COLO829 (cell line): ENCODE measurements at places on chromosomes 5 and 9.

DNA sequence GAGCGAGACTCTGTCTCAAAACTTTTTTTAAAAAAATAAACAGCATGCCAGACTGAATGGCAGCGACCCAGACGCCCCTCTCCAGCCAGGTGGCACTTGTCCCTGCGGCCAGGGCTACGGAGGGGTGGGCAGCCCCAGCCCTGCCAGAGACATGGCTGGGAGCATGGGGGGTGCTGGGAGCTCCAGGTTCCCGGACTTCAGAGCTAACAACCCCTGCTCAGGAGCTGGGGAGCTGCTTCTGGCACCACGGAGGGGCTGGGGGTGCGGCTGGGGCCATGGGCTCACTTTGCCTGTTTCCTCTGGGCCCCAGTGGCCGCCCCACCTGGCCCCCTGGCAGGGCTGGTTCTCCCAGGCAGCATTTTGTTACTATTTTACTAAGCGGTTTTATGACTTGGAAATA is 49.9 kb downstream of the SLC12A7 start:
- DNase-seq, result no peak

DNA sequence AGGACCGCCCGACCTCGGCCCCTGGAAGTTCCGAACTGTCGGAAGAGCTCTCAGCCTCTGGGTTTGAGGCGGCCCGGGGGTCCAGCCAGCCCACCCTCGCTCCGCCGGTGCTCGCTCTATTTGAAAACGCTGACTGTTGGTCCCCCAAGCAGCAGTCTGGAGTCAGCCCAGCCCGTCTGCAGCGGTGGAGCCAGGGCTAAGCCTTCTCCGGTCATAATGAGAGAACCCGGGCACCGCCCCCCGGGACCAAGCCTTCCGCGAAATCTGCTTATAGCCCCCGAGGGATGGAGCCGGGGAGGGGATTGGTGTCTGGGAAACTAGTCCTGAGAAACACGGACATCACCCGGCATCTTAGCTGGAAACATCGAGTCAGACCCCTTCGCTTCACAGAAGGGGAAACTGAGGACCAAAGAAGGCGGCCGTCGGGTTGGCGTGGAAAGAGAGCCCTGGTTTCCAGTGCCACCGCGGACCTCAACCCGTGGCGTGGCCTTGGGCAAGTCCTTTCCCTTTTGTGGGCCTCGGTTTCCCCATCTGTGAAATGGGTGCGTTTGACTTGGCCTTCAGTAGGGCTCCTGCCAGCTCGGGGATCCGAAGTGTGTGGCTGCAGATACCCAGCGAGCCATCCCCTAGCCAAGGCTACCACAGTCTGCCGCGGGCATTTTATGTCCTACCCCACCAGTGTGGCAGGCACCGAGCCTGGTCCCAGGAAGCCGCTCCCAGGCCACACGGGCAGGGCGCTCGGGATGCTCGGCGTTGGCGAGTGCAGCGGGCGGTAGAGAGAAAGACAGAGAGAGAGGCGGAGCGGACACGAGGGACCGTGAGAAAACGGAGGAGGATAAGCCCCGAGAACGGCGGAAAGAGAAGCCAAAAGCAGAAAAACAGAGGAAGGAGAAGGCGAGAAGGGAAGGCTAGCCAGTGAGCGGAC is 857 bp downstream of the ADAM19 start:
- DNase-seq, result no peak

GRCh38 chr5:2335733-2336515 is 415.6 kb downstream of the IRX2 start:
- DNase-seq, result no peak

GRCh38 chr5:58776559-58776958 is 193.7 kb downstream of the RAB3C start:
- no peak for DNase-seq

DNA sequence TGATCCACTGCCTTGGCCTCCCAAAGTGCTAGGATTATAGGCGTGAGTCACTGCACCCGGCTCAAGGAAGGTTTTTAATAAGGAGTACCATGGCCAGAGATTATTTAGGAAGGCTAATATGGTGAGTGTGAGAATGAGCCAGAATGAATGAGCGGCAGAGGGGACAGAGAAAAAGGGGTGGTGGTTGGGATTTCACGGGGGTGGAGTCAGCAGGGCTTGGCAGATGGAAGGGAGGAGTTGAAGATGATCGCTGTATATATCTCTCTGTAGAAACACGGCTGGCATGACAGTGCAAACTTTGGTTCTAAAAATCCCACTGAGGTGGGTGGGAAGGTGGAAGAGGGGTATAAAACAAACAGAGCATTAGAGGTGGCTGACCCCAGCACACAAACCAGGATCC is 176.7 kb upstream of the TBC1D2 start:
- DNase-seq, result no peak

GRCh38 chr9:95880021-95880690 is 4.7 kb downstream of the ERCC6L2 start:
- no peak for DNase-seq

DNA sequence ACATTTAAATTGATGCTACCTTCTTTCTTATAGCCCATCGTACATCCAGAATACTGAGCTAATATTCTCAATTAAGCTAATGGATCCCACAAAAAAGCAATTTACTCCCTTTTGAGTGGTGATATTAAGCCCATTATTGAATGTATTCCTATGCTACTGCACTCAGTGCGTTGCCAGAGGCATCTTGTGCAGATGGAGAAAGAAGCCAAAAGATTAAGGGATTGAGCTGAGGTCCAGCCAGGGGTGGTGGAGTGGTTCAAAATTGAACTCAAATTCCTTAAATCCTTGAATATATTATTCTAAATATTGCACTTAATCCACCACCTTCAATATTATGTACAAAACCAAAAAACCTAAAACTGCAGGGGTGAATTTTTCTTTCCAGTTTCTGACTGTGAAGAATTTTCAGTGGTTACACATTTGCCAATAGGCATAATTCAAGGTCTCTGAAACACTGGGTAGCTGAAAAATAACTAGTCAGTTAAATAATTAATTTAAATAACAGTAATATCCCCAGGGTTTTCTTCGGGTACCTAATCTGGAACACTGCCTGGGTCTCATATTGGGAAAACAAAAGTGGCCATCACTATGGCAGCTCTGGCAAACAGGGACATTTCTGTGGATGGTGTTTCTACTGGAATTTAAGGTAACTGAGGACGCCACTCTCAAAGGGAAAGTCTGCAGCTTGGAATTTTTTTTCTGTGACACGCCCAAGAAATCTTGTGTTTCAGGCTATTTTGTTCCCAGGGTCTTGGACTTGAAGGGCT is 6.2 kb upstream of the LIFR start:
- no peak for DNase-seq

DNA sequence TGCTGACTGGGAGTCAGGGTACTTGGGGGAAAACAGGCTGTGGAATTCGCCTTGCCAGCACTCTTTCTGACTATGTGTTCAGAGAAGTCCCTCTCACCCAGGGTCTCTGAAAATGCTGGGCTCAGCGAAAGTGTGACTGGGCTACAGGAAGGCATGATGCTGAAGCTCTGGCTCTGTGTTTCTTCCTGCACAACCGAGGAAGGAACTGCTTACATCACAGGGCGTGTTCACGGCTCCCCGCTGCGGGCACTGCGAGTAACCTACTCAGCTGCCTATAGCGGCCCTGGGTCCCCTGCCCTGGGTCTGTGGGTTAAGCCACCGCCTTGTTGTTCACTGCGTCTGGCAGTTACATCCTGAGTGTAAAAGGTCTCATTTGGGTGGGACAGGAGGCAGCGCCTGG is 222.4 kb upstream of the IRX4 start:
- DNase-seq, result no peak

DNA sequence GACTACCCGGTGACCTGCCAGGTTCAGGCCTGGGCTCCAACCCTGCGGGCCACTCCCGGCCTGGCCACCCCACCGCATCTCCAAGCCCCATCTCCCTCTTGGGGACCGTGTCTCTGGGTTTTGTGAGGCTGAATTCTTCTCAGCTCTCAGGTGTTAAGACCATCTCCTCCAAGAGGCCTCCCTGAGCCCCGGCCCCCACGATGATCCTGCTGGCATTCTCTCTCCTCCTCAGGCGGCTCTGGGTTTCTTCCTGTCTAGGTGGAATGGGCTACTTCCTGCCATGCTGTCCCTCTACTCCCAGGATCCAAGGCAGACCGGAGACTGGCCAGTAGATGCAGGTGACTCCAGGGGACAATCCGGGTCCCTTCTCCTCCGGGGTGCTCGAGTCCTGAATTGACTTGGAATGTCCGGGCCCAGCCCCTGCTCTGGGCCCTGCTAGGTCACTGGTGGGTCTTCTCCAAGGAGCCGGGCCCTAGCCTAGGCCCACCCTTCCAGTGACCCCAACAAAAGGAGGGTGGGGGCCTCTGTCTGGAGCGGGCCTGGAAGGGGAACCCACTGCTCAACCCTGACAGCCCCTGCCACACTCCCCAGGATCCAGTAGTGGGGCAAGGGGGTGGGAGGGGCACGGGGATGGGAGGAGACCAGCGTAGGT is 219.8 kb downstream of the C9orf50 start:
- no peak for DNase-seq

- DNase-seq, result no peak
Observed at GRCh38 chr9:90891308-90892040, 89.9 kb downstream of the SYK start.

GRCh38 chr9:98254228-98255060 is 1.0 kb downstream of the TBC1D2 start:
- no peak for DNase-seq

- DNase-seq, result peak; percentile 38
Observed at GRCh38 chr5:163347671-163348070, 89.7 kb upstream of the CCNG1 start.

GRCh38 chr5:173642191-173642816 is 25.9 kb upstream of the BOD1 start:
- DNase-seq, result no peak

GRCh38 chr5:61993295-61993927 is 312.6 kb upstream of the KIF2A start:
- DNase-seq, result no peak

GRCh38 chr5:96671441-96671840 is 9.3 kb downstream of the CAST start:
- DNase-seq, result no peak

- DNase-seq, result no peak
Observed at GRCh38 chr9:5884191-5884590, 6.5 kb upstream of the MLANA start.

GRCh38 chr5:115229606-115230005 is 33.1 kb downstream of the PGGT1B start:
- no peak for DNase-seq

DNA sequence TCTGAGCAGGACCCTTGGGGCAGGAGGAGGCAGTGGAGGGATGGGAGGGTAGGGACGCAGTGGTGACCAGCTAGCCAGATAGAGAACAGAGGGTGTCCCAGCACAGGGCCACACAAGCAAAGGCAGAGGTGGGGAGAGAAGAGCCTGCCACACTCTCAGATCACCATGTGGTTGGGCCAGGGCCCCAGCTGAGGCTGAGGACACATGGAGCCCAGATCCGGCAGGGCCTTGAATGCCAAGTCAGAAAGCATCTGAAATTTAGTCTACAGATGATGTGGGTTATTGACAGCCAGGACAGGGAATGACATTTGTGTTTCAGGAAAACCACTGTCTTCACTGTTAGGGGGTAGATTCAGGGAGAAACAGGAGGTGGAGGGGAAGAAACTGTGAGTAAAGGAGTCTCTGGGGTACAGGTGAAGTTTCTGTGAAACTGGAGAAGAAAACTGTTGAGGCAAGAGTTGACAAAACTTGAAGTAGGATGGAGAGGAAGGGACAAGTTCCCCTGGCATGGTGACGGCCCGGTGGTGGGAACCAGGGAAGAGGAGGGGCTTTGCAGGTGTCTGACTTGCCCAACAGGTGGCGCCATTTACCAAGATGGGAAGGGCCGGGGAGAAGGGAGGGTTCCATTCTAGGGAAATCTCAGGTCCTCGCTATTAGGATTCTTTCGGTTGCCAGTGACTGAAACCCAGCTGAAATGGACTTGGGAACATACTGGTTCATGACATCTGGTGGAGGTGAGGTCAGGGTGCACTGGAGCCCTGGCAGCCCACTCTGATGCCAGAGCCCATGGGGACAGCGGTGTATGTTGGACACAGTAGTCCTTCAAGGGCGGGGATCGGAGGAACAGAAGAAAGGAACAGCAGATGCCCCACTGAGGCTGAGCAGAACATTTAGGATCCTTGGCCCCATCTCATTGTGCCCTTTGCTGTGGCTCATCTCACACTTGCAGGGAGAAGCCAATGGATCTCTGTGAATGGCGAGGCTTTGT is 100.1 kb downstream of the KCNIP1 start:
- peak; percentile 64 for DNase-seq

GRCh38 chr5:116360008-116360853 is 214.4 kb downstream of the SEMA6A start:
- DNase-seq, result no peak

GRCh38 chr5:149403923-149404745 is 25.0 kb upstream of the IL17B start:
- DNase-seq, result peak; percentile 10

DNA sequence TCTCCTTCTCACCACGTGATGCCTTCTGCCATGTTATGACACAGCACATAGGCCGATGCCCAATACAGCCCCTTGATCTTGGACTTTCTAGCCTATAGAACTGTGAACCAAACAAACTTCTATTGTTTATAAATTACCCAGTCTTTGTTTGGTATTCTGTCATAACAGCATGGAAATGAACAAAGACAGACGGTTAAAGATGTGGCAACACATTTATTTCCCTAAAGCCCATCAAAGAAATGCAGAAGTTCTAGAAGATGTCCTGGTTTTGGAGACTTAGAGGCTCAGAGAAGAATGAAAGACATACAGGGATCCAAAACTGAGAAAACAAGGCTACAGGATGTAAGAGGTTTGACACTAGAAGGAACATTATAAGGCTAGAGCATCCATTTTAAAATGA is 600.8 kb upstream of the DAB2 start:
- no peak for DNase-seq

DNA sequence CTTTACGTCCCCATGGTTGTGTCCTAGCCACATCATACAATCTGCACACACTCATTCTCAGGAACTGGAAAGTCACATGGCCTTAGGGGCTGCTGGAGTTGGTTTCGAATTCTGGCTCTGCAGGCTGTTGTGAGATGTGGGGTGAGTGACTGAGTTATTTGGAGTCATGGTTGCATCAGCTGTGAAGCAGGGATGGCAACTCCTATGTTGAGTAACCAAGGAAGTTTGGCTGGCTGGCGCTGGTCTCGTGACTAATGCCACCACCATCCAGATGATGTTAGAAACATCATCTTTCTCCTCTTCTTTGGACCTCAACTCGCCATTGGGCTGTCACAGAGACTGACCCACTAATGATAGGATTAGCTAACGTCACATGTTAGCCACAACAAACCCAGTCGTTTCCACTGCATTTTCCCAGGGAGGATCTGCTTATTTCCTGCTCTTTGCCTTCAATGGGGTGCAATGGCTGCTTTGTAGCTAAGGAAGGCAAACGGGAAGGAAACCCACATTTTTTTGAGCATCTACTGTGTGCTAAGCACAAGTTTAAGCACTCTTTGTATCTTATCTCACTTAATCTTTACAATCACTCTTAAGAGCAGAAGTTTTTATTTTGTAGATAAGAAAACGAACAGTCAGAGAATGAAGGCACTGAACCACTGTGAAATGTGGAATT is 78.1 kb upstream of the UBTD2 start:
- DNase-seq, result no peak

- no peak for DNase-seq
Observed at GRCh38 chr5:118126159-118126558, 862.2 kb downstream of the DTWD2 start.

GRCh38 chr9:101877439-101877838 is 139.0 kb upstream of the GRIN3A start:
- DNase-seq, result no peak

GRCh38 chr5:61397238-61397637 is 65.2 kb downstream of the ZSWIM6 start:
- no peak for DNase-seq

- DNase-seq, result no peak
Observed at GRCh38 chr5:17360879-17361278, 137.2 kb upstream of the TAF11L2 start.
